Lung microvascular endothelial cell (primary cell): ENCODE measurements at places on chromosomes 2 and 18.
A peak's percentile ranks its signal among the peaks of the same experiment; 100 is the strongest.

DNA sequence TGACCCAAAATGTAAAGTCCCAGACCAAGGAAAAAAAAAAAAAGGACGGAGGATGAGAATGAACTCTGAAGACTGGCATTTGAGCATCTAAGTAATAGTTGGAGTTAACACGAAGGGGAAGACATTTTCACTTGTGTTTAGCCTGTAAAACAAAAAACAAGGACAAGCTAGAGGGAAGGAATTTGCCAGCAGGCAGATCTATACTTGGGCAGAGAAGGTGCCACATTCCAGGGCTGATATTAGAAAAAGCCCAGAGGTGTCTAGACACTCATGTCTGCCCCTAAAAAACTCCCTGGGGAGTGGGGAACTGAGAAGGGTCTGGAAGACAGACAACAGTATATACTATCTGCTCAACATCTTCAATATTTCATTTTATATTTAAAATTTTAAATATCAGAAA is 171.1 kb downstream of the ZEB2 start:
- no peak for DNase-seq

DNA sequence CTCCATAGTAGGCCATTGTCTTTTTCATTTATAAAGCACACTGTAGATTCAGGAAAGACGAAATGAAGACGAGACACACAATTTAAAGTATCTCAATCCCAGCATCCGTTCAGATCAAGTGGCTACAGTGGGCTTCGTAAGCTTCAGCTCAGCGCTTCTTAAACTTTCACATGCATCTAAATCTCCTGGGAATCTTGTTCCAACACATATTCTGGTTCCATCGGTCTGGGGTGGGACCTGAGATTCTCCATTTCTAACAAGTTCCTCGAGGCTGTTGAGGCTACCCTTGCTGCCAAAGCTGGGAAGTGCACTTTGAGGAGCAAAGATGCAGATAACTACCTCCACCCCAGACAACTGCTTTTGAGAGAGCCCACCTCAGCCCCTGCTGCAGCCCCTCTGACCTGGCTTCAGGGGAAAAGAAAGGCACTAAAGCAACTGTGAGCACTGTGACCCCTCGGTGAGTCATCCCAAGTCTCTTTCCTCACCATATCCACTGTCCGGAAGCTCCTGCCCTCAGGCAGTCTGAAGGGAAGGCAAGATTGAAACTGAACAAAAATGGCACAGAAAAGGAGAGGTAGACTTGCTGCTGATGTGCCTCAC is 201.1 kb upstream of the FBXO11 start:
- peak; percentile 25 for DNase-seq

DNA sequence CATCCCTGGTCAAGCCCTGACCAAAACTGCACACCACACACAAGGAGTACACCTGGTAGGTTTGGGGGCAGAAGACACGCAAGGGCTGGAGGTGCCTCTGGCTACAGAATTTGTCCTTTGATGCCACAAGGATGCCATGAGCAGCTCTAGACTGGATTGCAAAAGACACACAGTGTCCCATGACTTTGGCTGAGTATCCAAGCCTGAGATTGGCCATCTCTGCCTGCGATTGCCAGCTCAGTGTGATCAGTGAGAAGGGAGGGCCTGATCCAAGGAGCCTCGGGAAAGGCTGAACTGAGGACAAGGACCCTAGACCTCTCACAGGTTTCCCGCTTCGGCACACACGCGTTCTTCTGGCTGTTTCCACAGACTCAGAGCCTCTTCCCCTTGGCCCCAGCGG is 60.0 kb upstream of the FOSL2 start:
- no peak for DNase-seq

DNA sequence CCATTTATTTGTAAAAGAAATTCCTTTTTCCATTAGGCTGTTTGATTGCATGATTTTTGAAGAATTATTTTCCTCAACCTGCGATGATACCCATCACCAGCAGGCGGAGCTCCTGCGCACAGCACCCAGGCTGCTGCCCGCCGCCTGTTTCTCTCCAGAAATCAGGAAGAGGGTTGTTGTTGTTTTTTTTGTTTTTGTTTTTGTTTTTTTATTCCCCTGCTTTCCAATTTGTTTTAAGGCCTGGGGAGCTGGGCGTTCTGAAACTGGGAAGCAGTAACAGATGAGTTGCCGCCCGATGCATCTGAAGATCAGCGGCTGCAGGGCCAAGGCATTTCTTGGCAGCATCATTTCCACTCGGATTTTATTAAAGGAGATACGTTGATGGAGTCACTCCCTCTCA is 132.1 kb downstream of the MBP start:
- DNase-seq: peak; percentile 59

GRCh38 chr2:46845542-46846486 is 69.8 kb downstream of the MCFD2 start:
- no peak for DNase-seq
